ENCODE measurements at places on chromosomes 7 and 10.

DNA sequence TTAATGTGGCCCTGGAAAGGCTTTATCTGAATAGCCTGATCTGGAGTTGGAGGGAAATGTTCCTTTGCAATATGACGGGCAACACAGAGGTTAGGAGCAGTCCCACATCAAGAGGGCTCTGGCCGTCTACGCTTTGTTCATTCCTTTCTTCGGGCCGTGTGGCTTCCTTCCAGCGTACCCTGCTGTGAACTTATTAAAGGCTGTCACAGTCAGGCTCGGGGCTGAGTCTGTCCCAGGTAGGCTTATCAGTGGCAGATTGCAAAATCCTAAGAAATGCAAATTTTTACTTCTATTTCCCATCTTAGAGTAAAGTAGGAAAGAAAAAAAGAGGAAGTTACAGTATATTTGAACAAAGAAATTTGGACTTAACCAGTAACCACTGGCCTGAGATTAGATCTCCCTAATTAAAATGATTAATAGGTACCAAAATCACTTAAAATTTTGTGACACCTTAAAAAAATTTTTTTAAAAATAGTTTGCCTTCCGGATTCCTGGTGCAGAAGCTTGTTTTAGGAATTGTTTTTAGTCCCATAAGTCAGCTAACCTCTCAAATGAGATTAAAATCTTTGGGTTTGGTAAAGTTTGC is 453.1 kb upstream of the MKI67 start:
- DNase-seq, result no peak

- DNase-seq, result no peak
These were observed 18.1 kb downstream of the HACD1 start for GRCh38 chr10:17599089-17599488.

DNA sequence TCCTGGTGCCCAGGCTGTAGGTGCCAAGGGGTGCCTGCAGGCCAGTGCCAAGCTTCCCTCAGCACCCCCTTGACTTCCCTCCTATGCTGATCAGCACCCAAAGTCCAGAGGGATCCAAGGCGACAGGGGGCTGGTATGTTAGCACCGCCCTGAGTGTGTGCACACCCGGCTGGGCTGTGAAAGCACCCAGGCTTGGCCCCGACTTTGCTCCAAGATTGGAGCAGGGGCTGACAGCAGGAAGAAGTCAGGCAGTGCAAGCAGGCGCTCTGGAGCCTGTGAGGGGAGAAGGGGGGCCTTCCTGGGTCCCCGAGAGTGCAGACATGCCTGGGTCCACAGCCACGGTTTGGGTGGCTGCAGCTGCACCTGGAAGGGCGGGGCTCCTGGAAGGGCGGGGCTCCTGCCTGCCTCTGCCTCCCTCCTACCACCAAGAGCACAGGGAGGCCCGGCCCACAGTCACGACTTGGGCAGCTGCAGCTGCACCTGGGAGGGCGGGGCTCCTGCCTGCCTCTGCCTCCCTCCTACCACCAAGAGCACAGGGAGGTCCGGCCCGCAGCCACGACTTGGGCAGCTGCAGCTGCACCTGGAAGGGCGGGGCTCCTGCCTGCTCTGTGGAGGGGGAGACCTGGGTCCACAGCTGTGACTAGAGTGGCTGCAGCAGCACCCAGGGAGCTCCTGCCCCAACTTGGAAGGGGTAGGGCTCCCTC is 30.2 kb upstream of the ZMYND11 start:
- no peak for DNase-seq

DNA sequence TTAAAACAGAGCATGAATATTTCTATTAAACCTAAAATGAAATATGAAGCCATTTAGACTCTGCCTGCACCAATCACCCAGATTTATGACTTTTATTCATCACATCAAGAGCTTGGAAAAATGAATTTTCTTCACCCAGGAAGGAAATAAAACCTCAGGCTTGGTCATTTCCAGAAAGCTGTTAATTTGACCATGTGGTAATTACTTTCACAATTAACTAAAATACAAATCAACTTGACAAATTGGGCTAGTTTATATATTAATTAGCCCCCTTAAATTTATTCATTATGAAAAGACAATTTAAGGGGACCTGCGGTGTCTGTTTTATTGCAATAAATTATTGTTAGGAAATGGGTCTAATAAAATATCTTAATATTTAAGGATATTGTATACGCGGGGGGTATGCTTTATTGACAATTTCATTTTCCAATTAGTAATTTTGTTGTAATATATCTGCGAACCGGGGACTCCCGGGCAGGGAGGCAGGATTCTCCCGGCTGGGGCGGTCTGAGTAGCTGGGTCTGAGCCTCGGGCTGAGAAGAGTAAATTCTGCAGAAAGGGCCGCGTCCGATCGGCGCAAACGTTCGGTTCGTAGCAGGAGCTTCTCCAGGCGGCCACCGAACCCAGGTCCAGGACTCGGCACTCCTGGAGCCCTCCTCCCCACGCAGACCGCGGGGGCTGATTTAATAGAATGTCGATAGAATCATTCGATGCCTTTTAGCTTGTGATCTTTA is 9.4 kb upstream of the MNX1 start:
- no peak for DNase-seq

DNA sequence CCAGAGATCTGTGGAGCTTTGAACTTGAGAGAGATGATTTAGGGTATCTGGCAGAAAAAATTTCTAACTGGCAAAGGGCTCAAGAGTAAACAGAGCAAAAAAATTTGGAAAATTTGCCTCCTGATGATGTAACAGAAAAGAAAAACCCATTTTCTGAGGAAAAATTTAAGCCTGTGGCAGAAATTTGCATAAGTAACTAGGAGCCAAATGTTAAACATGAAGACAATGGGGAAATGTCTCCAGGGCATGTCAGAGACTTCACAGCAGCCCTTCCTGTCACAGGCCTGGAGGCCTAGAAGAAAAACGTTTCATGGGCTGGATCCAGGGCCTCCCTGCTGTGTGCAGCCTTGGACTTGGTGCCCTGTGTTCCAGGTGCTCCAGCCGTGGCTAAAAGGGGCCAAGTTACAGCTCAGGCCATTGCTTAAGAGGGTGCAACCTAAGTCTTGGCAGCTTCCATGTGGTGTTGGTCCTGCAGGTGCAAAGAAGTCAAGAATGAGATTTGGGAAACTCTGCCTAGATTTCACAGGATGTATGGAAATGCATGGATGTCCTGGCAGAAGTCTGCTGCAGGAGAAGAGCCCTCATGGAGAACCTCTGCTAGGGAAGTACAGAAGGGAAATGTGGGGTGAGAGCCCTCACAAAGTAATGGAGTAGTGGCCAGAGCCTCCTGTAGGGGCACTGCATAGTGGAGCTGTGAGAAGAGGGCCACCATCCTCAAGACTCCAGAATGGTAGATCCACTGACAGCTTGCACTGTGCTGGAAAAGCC is 8.1 kb downstream of the SEMA3D start:
- DNase-seq, result no peak

DNA sequence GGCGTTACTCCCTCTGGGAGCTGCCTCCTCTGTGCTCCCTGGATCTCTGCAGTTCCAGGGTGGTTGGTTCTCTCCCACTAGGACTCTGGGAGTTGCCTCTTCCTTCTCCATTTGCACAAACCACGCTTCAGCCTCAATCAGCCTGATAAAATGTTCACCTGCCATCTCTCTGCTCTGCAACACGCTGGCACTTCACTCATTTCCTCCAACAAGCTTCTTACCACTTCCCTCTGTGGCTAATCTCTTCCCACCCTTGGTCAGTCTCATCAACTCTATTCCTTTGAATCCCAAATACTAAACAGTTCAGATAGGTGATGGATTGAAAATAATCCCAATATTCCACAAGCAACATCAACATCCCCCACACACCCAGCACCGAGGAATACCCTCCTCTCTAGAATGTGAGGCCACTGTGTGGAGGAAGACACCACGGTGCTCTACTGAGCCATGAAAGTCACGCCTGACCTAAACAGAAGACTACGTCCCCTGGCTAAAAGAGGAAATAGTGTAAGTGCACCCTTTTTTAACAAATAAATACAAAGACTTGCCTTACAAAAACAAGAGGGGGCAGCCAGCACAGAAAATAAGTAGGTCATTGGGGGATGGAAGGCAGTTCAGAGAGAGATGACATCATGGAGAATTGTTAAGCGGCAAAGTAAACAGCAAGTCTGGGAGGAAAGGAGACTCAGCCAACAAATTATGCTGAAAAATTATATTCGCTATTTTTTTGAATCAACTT is 1.9 kb upstream of the FAM170B start:
- DNase-seq, result no peak

DNA sequence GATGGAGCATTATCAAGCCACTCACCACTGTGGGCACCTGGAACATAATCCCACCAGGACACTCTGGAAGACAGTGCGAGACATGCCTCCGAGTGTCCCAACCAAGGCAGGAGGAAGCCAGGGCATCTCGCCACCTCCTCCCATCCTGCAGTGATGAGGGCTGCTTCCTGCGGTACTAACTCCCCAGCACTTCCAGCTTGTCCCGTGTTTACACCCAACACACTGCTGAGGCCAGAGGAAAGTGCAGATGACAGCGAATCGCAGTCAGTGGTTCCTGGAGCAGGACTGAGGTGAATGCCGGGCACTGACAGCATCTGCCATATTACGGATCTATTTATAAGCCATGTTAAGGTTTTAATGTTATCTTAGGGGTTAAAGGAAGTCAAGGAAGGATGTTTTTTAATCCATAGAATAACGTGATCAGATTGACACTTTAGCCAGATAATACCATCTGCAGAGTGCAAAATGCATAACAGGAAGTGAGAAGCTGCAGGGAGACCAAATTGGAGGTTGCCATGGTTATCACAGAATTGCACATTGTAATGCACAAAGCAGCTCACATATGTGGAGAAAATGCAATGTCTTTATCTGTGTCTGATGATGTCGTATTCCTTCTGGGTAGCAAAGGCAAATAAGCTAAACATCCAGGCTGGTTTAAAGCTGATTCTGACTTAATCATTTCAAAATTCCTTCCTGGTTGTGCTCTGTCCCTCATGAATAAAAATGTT is 314.1 kb upstream of the C7orf33 start:
- DNase-seq, result peak; percentile 20

GRCh38 chr10:90587081-90587491 is 270.8 kb downstream of the HTR7 start:
- DNase-seq, result no peak

DNA sequence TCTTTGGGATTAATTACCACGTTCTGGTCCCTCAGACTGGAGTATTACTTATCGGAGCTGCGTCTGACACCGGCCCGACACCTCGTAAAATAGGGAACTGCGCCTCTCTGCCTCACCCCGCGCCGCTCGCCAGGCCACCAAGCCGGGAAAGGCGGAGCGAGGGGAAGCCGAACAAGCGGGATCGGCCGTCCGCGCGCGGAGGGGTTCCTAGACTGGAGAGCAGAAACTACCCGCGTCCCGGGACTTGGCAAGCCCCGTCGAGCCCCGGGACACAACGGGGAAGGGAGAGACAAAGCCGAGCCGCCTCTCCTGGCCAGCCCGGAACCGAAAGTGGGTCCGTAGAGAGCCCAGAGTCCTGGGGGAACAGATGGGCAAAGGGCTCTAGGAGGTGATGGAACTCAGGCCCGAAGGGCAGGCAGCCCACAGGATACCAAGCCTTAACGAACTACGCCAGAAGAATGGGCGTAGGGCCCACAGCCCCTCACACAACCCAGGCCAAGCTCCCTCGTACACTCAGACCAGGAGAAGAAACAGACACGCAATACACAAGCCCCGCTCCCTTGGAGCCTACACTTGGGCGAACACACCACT is 6.5 kb downstream of the LBX1 start:
- DNase-seq, result no peak

GRCh38 chr10:117619223-117619622 is 76.7 kb downstream of the EMX2 start:
- DNase-seq, result peak; percentile 29

- DNase-seq, result no peak
These were observed 98.2 kb upstream of the ZNF32 start for GRCh38 chr10:43746906-43747305.

DNA sequence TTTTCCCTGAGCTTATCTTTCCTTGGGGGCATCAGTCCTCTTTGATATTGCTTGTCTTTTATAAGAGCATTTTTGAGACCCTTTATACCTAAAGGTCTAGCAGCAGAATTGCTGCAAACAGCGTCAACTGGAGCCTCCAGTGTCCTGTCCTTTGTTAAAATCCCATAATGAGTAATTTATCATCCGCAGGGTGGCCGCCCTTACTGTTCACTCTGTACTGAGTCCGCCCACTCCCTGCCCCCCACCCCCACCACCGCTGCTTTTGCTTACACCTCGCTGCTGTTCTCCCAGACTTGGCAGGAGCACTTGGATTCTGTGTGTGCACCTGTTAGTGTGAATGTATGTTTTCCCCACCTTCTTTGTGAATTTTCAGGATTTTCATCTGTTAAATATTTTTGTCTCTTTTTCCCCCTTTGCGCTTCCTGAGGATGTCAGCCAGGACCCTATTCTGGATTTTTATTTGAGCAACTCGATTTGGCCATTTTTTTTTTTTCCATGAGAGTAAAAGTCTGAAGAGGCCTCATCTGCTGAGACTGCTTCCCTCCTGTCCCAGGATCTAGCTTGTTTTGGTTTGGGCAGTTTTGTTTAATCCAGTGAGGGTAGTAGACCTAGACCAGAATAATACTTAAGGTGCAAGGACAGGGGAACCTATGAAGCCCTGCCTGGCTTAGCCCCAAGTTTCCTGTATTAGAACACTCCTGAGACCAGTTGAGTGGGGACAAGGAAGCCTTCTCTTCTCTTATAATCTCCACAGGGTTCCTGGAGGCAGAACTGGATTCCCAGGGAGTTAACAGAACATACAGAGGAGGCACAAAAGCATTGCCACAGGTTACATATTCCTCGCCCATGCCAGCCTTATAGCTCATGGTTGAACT is 8.2 kb downstream of the AGFG2 start:
- no peak for DNase-seq

- DNase-seq, result peak; percentile 66
These were observed 8.6 kb downstream of the BTBD16 start for GRCh38 chr10:122279725-122280141.

GRCh38 chr10:77964811-77965210 is 38.3 kb upstream of the DLG5 start:
- no peak for DNase-seq

DNA sequence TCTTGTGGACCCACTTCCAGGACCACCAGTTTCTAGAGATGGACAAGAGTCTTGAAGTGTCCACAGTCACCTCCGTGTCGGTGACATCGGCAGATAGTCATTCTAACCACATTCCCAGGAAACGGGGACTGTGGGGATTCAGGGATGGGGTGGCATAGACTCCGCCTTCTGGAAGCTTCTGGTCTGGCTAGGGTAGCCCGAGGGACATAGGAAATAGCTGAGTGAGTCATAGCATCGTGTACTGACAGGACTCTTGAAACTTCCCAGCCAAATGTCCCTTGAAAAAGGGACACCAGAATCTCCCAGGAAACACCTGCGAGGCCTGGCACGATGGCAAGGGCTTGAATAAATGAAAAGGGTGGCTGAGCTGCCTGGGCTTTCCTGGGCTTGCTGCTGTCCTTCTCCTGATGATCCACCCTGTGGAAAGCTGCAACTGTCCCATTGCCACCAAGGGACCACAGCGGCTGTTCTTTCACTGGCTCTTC is 84.1 kb upstream of the LRRC4 start:
- no peak for DNase-seq

- no peak for DNase-seq
These were observed 65.1 kb upstream of the BET1 start for GRCh38 chr7:94069162-94069739.

- DNase-seq, result no peak
These were observed 255.2 kb upstream of the POT1 start for GRCh38 chr7:125184801-125185200.

Data from ureter (tissue), 1 donor.